Activated CD4-positive, alpha-beta T cell treated with anti-CD3 and anti-CD28 coated beads, Interleukin-2, amount 10 ng/mL, durations not matched to agents 7 days and 5 days (primary cell): ENCODE measurements at places on chromosomes 13 and 19.

- no peak for DNase-seq
Observed at GRCh38 chr13:91817250-91817649, 418.8 kb downstream of the GPC5 start.

DNA sequence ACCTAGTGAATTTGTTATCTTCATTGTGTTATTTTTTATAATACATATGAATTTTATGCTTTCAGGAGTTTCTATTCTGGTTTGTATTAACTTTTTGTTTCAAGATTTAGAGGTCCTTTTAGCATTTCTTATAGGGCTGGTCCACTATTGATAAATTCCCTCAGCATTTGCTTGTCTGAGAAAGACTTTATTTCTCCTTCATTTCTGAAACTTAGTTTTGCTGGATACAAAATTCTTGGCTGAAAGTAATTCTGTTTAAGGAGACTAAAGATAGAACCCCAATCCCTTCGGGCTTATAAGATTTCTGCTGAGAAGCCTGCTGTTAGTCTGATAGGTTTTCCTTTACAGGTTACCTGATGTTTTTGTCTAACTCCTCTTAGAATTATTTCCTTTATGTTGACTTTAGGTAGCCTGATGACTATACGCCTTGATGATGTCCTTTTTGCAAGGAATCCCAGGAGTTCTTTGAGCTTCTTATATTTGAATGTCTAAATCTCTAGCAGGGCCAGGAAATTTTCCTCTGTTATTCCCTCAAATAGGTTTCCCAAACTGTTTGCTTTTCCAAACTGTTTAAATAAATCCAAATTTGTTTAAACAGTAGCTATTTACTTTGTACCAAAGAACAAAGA is 127.1 kb downstream of the CYSLTR2 start:
- no peak for DNase-seq

- DNase-seq: no peak
Observed at GRCh38 chr19:7701049-7701653, 780 bp downstream of the FCER2 start.

- no peak for DNase-seq
Observed at GRCh38 chr13:107034236-107034872, 466.4 kb upstream of the ARGLU1 start.

- no peak for DNase-seq
Observed at GRCh38 chr13:80740071-80740470, 399.1 kb upstream of the SPRY2 start.
